Stimulated activated CD8-positive, alpha-beta memory T cell treated with anti-CD3 and anti-CD28 coated beads, Interleukin-12 subunit alpha, Interleukin-12 subunit beta, amount 100 ng/mL, for 1 hour (primary cell): ENCODE measurements at places on chromosomes 12 and 14.

- no peak for DNase-seq
Measured at GRCh38 chr12:95663525-95663924, 112.2 kb upstream of the USP44 start.

DNA sequence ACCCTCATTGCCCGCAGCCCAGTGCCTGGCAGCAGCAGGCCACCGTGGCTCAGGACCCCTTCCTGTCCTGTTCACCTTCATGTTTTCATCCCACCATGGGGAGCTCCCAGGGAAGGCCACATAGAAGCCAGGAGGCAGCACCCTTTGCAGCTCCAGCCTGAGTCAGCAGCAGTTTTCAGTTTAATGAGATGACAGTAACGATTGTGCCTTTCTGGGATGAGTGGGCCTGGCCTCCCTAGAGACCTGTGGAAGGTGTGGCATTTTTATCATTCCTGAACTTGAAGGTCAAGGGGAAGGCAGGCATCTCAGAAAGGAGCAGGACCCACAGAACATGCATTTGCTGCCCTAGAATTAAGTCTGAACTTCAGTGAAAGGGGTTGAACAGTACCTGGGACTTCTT, 532.8 kb downstream of the FUT8 start:
- DNase-seq, result no peak

DNA sequence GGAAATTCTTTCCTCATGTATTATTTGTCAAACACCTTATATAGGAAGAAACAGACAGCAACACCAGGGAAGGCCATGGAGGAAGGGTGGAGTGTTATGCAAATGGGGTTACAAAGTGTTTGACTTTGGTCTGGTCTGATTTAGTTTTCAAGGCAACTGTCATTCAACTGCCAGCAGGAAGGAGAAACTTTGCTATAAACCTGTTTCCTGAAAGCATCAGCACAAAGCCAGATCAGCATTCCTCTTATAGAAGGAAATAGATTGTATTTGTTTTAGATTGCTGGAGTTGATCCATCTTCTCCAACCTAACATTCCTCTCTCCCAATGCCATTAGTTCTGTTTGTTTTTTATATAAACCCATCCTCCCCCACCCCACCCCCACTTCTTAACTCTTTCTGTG, 65.7 kb downstream of the STAB2 start:
- no peak for DNase-seq

DNA sequence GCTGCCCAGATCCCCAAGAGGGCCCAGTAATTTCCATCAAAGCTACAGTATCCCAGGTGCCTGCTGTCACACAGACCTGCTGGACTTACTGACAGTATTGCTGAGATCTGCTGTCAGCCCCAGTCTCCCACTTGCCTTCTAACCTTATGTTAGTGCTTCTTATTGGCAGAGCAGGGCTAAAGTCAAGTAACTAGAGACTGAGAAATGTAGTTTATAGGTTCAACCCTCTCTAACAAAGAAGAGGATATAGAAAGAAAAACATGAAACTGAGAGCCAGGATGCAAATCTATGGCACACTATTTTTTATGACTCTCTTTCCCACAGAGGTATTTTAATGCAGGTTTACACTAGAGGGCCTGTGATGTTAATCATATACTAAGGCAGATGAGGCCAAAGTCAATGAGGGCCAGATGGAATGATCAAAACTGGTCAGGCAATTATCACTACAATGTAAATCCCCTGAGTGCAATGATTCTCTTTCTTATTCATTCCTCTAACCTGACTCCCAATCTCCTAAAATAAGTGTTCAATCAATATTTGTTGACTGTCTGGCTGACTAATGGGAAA, 781.9 kb downstream of the VRK1 start:
- DNase-seq, result no peak

- DNase-seq, result no peak
Measured at GRCh38 chr12:128111951-128112350, 155.0 kb upstream of the TMEM132C start.

DNA sequence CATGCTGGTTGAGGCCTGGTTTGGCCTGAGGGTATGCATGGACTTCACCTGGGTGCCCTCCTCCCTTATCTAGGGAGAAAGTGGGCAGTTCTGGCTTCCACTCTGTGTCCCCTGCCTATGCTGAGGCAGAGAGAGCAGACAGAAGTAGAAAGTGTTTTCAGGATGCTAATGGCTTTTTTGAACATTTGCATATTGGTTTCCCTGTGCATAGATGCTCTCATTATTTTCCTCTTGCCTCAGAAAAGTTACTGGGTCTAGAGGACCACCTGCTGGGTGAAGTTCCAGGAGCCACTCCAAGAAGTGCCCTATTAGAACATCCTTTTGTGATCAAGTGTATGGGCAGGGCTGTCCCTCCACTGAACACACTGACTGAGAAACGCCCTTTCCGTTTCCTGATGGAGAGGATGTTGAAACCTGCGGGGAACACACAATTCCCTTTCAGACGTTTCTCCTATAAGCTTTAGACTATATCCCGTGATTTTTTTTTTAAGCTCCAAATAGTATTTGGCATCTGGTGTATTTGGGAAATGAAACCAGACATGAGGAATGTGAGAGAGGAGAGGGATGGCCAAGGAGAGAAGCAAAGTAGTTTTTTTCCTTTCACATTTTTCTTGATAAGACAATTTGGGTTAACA, 66.6 kb downstream of the DAAM1 start:
- DNase-seq, result no peak

GRCh38 chr14:64926398-64926995, 12.2 kb downstream of the CHURC1 start:
- no peak for DNase-seq

GRCh38 chr12:57522887-57523705, 472 bp downstream of the MBD6 start:
- no peak for DNase-seq

- no peak for DNase-seq
Measured at GRCh38 chr12:71312768-71313403, 126.7 kb upstream of the LGR5 start.

- no peak for DNase-seq
Measured at GRCh38 chr14:95272057-95272456, 47.7 kb downstream of the CLMN start.

GRCh38 chr12:71555191-71555590, 108.5 kb downstream of the ZFC3H1 start:
- no peak for DNase-seq
